Lung (tissue), 17 donors: ENCODE measurements at places on chromosomes 2 and 18. TPM values are rescaled to one million over a fixed set of nuclear protein-coding genes. Genes with fewer than 3 reads are reported as not detected.

Gene FAM228A
- total RNA-seq: 3.9 TPM

DNA sequence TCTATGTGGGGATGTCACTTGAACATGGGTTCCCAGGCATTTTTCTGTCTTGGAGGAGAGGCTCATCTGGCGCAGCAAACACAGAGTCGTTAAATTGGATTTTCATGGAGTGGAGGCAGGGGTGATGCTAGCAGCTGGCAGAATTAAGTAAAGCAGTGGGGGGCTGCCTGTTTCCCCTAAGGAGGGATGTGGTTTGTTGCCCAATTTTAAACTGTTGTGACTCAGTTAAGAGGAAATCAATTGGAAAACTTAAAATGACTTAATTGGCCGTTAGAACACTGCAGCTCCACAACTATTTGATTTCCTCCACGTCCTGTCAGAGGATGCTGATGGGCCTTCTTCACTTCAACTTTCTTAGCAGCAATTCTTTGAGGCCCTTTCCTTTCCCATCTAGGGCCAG is 354.1 kb upstream of the ATP5MC3 start:
- no peaks in the 10 kb centered on the region for H3K27me3 ChIP-seq
- no peaks in the 10 kb centered on the region for H3K36me3 ChIP-seq
- H3K4me3 ChIP-seq: no peak overlapping the region
- no peaks in the 10 kb centered on the region for H3K4me1 ChIP-seq
- no peak overlapping the region for H3K27ac ChIP-seq

- no peak overlapping the region for H3K4me3 ChIP-seq
- H3K36me3 ChIP-seq: no peaks in the 10 kb centered on the region
- H3K27ac ChIP-seq: no peak overlapping the region
- no peak for DNase-seq
- no peaks in the 10 kb centered on the region for H3K27me3 ChIP-seq
Measured at GRCh38 chr2:49306925-49307324, 152.6 kb upstream of the FSHR start.

DNA sequence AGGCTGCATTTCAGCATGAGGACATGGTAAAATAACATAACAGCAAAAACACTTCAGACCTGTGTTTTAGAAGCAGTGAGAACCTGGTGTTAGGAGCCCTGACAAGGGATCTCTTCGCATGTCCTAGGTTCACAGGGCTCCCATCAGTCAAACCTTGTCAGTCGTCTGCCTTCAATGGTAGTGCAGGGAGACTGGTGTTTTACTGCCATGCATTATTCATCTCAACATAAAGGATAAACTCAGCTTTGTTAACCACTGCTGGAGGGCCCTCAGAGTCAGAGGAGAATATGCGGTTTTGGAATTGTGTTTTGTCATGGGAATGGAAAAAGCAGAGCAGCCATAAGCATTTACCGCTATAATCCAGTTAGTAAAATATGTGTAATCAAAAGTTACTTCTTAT is 275.9 kb upstream of the GCFC2 start:
- no peak overlapping the region for H3K4me3 ChIP-seq
- H3K27ac ChIP-seq: no peak overlapping the region
- no peak for DNase-seq
- no peaks in the 10 kb centered on the region for H3K4me1 ChIP-seq

GRCh38 chr2:98015671-98016070 is 19.9 kb upstream of the TMEM131 start:
- DNase-seq: no peak
- H3K36me3 ChIP-seq: no peaks in the 10 kb centered on the region
- no peak overlapping the region for H3K4me3 ChIP-seq

- no peak overlapping the region for H3K27ac ChIP-seq
- H3K27me3 ChIP-seq: no peaks in the 10 kb centered on the region
- H3K4me1 ChIP-seq: peaks cover 2% of the 10 kb centered on the region
- H3K4me3 ChIP-seq: no peak overlapping the region
Measured at GRCh38 chr2:28778392-28778791, 26.8 kb downstream of the PPP1CB start.
